ENCODE measurements at places on chromosomes 16 and 17.

DNA sequence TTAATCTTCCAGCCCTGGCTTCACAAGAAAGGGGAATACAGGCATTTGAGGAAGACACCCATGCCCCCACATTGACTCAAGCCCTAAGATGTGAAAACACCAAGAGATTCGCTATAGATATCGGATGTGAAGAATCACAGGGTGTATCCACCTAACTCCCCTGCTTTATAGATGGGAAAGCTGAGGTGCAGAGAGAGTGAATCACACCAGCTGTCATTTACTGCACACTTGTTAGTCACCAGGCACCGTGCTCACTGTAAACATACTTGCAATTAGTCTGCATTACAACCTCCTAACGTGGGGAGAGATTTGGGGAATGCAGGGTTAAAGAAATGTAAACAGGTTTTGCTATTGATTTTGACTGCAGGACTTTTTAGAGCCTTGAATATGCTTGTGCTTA lies 325.5 kb downstream of the C16orf95 start:
- DNase-seq, result no peak

GRCh38 chr17:27105636-27106035 lies 188.3 kb upstream of the WSB1 start:
- no peak for DNase-seq

GRCh38 chr17:39740357-39741111 lies 2.8 kb downstream of the GRB7 start:
- peak; percentile 34 for DNase-seq

GRCh38 chr16:14111713-14112538 lies 40.8 kb downstream of the MRTFB start:
- peak; percentile 14 for DNase-seq
